ENCODE measurements at places on chromosomes 3 and 15.
A peak's percentile ranks its signal among the peaks of the same experiment; 100 is the strongest.

GRCh38 chr3:95721938-95722337, 1092.5 kb upstream of the EPHA6 start:
- no peak for DNase-seq

GRCh38 chr3:54294214-54294613, 171.9 kb downstream of the CACNA2D3 start:
- no peak for DNase-seq

GRCh38 chr3:193853511-193854219, 260.7 kb downstream of the OPA1 start:
- DNase-seq, result no peak

DNA sequence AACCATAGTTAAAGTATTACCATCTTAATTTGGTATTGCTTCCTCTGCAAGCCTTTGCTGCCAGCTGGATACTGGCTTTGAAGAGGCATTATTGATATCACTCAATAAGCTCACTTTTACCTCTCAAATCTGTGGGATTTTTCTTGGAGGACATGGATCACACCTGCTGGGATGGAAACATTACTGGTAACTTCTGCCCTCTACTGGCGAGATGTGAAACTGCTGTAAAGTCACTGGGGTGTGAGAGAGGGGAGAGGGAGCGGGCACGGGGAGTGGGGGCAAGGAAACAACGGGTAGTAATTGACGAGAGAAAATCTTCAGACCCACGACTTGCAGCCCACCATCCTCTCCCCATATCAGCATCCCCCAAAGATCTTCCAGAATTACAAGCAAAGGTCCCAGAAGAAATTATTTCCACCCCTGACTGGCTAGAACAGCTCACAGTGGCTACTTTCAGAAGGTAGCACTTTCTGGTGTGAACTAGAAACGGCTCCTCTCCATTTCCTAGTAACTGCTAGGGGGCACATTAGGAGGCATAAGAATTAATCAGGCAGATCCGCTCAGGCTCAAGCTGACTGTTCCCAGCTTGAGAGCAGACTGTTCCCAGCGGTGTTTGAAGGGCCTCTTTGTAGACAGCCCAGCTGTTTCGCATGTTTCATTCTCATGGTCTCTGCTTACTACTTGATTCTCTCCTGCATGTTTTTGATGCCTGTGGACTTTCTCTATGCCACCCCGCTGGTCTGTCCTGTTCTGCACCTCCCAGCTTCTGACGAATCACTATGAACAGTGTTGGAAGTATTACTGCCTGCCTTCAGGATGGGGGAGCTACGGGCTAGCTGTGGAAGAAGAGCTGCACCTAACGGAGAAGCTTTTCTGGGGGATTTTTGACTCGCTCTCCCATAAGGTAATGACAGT, 230.4 kb upstream of the CHRM5 start:
- no peak for DNase-seq

- peak; percentile 31 for DNase-seq
Observed at GRCh38 chr15:23877502-23878412, 190.7 kb upstream of the NDN start.

- no peak for DNase-seq
Observed at GRCh38 chr15:29099131-29099880, 170.3 kb downstream of the NSMCE3 start.

GRCh38 chr3:143443851-143444331, 324.3 kb downstream of the CHST2 start:
- DNase-seq, result peak; percentile 67

DNA sequence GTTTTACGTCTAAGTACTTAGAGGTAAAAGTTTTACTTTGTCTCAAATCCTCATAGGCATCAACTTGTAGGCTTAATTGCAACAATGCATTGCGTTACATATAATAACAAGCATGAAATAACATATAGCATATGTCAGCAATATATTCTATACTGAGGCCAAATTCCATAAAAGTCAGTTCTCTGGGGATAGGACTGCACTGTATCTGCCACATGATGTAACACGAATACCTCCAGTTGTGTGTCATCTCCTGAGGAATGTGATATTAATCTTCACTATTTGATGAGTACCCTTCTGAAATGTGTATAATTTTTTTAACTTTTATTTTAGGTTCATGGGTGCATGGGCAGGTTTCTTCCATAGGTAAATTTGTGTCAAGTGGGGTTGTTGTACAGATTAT, 126.4 kb downstream of the IMPG2 start:
- no peak for DNase-seq

GRCh38 chr3:187739561-187740332, 5.5 kb downstream of the BCL6 start:
- DNase-seq, result peak; percentile 79

DNA sequence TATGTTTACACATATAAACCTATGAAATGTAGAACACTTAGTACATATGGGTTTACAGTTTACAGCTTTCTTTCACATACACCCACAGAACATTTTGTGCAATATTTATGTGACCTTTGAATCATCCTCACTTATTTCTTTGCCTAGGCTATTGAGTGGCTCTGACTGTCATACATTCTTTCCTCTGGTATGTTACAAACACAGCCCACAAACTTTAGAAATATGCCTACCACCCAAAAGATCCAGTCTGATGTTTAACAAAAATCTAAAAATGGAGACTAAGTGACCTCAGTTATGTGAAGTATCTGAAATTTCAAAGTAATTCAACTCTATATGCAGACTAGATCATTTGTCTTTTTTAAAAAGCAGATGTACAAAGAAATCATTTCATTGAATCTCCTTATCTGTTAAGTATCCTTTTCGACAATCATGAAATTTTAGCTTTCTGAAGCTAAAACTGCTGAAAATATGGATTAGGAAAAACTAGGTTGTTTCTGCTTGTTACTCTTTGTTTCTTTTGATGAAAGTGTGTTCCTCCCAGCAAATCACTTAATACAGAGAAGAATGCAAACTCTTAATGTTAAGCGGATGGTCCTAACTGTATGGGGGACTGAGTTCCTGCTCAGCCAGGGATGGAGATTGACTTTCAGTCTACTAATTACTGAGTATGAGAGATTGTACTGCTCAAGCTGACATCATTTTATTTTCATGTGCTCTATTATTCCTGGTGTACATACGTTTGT, 27.7 kb downstream of the CCDC54 start:
- DNase-seq, result no peak

GRCh38 chr3:35946854-35947515, 307.7 kb downstream of the ARPP21 start:
- no peak for DNase-seq

DNA sequence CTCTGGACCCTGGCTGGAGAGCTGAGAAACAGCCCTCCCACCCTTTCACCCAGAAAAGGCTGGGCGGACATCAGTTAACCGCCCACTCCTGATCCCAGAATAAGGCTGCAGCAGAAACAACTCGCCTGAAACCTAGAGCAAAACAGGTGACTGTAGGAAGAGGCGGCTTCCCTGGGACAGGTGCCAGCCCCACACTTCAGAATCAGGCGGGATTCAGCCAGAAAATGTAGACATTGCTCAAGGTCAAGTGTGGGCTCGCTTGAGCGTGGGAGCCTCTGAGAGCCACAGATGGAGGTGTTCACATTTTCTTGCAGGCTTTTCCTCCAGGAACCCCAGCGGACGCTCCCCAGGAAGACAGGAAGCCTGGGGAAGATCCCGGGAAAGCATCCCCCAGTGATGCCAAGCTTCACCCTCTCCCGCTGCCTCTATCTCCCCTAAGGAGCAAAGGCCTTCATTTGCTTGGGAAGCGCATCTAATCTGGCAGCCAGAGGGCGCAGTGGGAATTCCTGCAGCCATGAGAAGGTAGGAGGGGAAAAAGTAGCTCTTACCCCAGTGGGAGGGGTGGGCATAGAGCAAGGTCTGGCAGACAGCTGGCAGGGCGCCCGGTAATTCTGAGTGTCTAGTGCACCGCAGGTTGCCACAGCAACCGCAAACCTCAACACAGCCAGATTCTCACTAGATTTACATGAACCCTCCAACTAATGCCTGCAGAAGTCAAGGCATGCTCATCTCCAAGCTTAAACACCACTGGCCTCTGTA, 77.7 kb downstream of the OCA2 start:
- DNase-seq, result peak; percentile 81

GRCh38 chr15:53589520-53590057, 169.9 kb downstream of the WDR72 start:
- DNase-seq, result no peak

- peak; percentile 93 for DNase-seq
Observed at GRCh38 chr15:77497110-77497737, 76.5 kb downstream of the HMG20A start.

- DNase-seq, result no peak
Observed at GRCh38 chr15:59701880-59702279, 12.8 kb upstream of the BNIP2 start.

- DNase-seq, result no peak
Observed at GRCh38 chr15:46703871-46704637, 1013.3 kb upstream of the SEMA6D start.

- DNase-seq, result no peak
Observed at GRCh38 chr3:183591881-183592521, 36.5 kb upstream of the KLHL6 start.

- DNase-seq, result no peak
Observed at GRCh38 chr3:175404027-175404426, 544.9 kb downstream of the NAALADL2 start.

GRCh38 chr3:177487635-177488186, 290.4 kb upstream of the TBL1XR1 start:
- DNase-seq, result no peak

DNA sequence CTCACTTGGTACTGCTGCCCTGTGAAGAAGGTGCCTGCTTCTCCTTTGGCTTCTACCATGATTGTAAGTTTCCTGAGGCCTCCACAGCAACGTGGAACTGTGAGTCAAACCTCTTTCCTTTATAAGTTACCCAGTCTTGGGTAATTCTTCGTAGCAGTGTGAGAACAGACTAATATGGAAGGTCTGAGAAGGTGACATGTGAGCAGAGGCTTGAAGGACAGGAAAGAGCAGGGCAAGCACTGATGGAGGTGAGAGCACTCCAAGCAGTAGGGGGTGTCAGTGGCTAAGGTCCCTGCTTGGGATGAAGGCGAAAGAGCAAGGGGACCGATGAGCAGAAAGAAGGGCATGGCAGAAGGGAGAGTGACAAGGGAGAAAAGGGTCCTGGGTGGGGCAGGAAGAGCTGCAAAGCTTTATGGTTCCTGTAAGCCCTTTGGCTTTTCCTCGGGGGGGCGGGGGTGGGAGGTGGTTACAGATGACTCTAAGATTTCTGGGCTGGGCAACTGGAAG, 3.5 kb downstream of the EIF4E3 start:
- DNase-seq, result no peak

- DNase-seq, result no peak
Observed at GRCh38 chr15:26621816-26622215, 151.1 kb downstream of the GABRB3 start.

DNA sequence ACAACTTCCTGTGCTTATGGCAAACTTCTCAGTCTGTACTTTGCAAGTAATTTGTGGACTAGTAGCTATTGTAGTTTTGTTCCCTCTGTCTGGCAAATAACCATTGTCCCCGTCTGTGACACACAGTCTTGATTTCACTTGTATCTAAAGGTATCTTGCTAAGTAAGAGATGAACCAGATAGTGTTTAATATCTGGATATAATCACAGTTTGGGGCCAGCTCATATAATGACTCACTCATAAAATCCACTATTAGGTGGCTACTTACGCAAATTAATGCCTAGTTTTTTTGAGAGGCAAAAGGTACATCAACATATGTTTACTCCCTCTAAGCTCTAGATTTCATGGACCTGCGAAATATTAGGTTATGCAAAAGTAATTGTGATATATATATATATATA, 30.4 kb downstream of the VGLL3 start:
- no peak for DNase-seq

Measured in right cardiac atrium (tissue), 5 donors.